ENCODE measurements at places on chromosomes 1 and 21.

GRCh38 chr1:225825078-225825477, 15.2 kb downstream of the EPHX1 start:
- DNase-seq, result no peak

- no peak for DNase-seq
These were observed 73.4 kb downstream of the SH3BGR start for GRCh38 chr21:39525129-39525528.

GRCh38 chr1:49251019-49251784, 474.5 kb upstream of the BEND5 start:
- DNase-seq, result no peak

DNA sequence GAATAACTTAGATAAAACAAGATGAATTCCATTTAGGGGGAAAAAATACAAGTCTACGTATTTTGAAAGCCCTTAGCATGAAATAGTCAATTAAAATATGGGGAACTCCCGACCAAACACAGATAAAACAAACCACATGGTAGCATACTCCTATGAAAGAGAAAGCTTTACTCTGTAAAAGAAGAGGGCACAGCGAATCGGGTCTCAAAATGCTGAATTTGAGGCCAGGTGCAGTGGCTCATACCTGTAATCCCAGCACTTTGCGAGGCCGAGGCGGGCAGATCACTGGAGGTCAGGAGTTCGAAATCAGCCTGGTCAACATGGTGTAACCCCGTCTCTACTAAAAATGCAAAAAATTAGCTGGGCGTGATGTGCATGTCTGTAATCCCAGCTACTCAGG, 116.9 kb upstream of the TIAM1 start:
- no peak for DNase-seq

GRCh38 chr1:226029093-226029496, 30.0 kb upstream of the SDE2 start:
- DNase-seq, result no peak

DNA sequence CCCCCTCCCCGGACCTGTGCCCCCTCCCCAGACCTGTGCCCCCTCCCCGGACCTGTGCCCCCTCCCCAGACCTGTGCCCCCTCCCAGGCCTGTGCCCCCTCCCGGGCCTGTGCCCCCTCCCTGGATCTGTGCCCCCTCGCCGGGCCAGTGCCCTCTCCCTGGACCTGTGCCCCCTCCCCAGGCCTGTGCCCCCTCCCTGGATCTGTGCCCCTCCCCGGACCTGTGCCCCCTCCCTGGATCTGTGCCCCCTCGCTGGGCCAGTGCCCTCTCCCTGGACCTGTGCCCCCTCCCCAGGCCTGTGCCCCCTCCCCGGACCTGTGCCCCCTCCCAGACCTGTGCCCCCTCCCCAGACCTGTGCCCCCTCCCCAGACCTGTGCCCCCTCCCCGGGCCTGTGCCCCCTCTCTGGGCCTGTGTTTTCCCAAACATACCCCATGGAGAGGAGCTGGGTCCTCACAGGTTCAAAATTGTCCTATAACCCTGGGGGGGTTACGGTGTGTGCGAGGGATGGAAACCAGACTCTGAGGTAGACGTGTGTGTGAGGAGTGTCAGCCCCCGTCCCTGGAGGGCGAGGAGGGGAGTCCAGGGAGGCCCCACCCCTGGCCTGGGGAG, 47.6 kb upstream of the POFUT2 start:
- DNase-seq, result no peak

DNA sequence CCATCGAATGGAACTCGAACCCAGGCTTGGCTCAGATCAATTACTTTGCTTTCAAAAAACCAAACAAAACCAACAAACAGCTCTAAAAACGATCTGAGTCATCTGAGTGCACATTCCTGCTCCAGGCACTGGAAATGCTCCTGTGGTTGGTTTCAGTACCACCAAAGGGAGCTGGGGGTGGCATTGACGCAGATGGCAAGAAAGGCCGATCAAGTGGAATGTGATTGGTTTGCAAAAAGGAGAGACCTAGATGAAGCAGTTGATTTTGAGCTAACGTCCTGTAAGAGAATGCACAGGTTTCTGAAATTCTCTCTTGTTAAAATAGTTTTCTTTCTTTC, 39.5 kb downstream of the PIK3CD start:
- no peak for DNase-seq

GRCh38 chr1:219544163-219544846, 68.6 kb downstream of the ZC3H11B start:
- no peak for DNase-seq

DNA sequence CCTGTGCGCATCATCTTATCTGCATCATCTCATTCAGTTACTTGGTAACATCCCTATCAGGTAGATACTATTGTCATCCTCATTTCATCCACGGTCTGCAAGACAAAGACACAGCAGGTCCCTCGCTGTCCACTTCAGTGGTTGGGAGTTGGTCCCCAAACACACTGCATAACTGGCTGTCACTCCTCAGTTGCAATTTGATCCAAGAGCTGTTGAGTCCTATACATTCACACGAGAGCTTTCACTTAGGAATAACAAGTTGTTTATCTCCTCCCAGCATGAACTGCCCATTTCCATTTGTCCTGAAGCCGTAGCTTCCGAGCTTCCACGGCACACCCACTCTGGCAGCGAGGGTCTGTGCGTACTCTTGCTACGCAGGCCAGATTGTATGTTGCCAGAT, 472.0 kb downstream of the CAMTA1 start:
- no peak for DNase-seq

DNA sequence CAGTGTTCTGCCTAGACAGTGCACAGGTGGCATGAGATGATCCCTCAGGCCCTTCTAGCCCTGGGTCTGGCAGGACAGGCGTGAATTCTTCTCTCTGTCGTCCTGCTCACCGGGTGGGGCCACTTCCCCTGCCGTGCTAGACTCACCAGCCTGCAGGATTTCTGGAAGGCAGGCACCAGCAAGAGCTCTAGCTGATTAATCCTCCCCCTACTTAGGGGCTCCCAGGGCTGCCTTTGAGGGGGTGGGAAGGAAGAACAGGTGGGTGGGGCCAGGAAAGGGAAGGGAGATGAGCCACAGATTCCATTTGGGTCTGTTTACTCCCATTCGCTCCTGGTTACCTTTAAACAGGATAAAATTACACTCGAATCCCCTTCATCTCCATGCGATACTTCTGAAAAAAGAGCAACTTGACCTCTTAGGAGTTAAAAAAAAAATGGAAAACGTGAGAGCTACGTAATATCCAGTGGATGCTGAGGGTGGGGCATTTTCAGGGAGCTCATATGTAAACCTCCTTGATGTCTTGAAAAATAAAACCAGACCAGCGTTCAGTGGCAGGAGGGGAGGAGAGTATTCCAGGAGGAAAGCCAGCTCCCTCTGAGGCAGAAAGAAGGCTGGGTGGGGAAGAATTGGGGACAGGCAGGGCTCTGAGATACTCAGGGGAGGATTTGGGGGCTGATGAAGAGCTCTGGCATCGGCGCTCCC, 665.5 kb downstream of the PTPRU start:
- no peak for DNase-seq

GRCh38 chr1:100530880-100531487, 7.0 kb upstream of the GPR88 start:
- no peak for DNase-seq

DNA sequence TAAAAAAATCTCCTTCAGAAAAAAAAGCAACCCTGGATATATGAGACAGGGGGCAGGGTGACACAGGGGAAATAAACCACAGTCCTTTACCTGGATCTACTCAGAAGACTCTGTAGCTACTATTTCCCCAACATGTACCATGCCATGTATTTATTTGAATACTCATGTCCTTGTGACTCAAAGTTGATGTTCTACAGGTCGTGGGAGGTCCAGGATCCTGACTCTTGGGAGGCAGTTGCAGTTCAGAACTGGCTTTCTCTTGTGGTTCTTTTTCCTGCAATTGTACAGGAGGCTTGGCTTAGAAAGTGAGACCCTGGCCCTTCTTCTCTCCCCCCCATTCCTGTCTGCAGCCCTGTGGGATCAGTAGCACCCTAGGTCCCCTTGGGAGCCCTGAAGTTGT, 5.8 kb upstream of the IL24 start:
- DNase-seq, result no peak

- DNase-seq, result no peak
These were observed 10.4 kb upstream of the TMEM240 start for GRCh38 chr1:1550591-1551432.

DNA sequence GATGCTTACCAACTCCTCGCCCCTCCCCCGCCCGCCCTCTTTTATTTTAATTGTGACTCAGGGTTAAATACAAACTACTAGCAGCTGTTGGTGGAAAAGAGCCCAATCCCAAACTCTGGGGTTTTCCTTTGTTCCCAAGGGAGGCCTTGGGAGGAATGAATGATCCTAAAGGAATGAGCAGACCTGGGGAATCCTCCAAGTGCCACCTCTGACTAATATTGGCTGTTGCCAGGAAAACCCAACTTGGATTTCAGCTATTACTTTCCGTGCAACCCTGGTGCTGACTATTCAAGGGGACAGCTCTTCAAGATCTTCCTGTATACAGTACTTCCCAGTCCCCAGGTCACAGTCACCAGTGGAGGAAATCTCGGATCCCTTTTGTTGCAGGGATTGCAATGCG, 1.3 kb upstream of the S100A10 start:
- DNase-seq, result no peak

DNA sequence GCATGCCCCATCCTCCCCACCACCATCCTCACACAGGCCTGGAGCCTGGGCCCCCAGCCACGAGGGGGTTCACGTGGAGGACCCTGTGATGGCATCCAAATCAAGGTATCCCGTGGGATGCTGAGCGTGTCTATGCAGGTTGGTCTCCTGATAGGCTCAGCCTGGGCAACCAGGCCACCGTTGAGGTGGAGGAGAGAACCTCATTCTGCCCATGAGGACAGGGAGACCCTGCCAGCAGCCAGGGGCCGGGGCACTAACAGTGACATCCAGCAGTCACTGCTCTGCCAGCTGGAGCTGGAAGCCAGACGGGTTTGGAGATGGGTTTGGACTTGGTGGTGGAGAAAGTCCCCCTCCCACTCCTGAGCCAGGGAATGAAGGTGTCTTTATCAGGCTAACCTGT, 582.8 kb downstream of the MATN1 start:
- no peak for DNase-seq

DNA sequence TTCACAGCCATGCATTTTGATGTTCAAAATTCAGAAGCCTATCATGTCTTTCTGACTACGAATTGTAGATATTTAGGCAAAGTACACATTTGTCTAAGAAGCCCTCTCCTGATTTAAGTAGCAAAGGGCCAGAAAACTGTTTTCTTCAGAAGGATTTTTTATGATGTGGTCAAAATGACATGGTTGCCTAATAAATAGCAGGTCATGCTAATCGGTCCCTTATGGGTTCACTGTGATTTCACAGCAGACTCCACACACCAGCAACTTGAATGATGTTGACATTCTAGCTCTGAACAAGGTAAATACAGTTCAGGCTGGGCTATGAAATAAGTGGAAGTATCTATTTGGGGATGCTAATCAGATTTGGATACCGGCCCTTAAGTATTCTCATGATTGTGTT, 178.7 kb upstream of the DPYD start:
- DNase-seq, result no peak

All from stimulated activated CD4-positive, alpha-beta T cell treated with anti-CD3 and anti-CD28 coated beads, Interleukin-1b, Interleukin-23, amount 100 ng/mL, for 24 hours (primary cell).